SIG-M5 (cell line): ENCODE measurements at places on chromosomes 16 and 17.

DNA sequence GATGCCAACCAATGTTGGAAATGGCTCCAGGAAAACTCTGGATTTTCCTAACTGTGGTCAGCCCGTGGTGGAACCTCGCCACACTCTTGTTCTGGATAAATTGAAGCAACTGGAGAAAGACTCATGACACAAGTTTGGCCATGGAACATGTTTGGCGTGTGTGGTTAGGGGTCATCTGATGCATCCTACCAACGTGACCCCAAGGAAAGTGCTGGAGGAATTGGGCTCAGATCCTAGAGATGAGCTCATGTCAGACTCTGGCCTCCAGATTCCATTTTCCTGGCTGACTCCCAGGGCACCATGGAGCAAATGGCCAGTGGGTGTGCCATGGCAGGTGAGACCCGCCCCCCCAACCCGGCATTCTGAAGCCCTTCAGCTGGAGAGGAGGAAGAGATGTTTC is 58.5 kb downstream of the CACNG5 start:
- DNase-seq, result no peak

DNA sequence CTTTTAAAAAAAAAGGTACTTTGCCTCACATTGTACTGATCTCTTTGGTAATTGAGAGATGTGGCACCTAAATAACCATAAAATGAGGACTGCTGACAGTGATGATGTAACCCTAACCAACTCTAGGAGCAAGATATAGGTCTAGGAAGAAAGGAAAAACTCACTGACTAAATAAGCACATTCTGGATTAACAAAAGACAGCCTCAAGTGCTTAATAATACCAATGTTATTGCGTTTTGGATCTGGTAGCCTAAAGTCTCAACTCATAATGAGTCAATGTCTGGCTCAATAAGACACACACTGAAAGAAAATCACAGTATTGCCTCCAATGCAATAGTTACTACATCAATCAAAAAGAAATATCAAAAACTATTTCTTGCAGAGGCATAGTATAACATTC is 3.0 kb downstream of the ERN1 start:
- no peak for DNase-seq

DNA sequence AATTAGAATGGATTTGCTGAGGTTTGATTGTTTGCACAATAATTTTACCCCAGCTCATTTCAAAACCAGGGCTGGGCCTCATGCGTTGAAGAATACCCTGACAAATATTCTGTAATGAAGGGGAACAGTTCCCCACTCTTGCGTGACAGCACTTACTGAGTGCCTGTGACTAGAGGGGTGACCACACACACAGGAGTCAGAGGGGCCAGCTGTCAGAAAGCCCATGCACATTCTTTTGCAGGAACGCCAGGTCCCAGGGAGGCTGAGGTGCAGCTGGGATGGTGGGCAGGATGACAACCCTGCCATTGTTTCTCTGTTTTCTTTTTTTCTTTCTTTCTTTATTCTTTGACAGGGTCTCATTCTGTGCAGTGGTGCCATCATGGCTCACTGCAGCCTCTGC is 44.6 kb downstream of the SMPD3 start:
- DNase-seq, result no peak

DNA sequence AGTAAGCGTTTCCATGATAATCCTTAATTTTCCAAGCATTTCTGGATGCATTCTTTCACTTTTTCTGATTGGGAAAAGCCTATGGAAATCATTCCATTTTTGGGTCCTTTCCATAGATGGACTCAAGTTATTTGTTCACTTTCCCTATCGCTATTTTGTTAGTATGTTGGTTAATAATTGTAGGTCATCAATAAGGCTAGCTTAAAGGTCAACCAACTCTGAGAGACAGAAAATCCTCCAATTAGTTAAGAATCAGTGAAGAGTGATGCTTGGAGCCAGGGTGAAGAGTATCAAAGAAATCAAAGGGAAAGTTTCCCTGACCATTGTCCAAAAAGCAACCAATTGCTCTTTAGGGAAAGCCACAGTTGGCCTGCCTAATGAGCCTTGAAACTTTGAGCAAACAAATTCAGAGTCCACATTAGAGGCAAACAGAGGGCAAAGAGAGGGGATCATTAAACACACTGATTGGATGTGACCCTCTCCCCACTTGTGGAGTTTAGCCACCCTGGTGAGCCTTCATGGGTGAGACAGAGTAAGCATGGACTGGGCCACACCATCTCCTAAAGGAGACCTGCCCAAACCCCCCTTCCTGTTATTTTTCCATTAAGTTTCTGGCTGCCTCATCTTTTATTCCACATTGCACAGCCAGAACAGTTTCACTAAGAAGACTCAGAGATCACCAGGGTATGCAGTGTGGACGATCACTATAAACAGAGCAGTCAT is 133.4 kb upstream of the DYNLRB2 start:
- DNase-seq, result no peak

DNA sequence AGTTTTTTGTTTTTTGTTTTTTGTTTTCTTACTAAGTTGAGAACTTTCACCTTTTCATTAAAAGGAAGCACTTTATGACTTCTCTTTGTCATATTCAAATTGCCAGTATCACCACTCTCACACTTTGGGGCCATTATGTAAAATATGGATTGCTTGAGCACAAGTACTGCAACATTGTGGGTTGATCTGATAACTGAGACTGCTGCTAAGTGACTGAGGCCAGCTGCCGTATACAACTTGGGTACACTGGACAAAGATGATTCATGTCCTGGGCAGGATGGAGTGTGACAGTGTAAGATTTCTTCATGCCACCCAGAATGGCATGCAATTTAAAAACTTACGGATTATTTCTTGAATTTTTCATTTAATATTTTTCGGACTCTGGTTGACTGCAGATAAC is 7.8 kb downstream of the TTC19 start:
- DNase-seq, result no peak
